ENCODE measurements at places on chromosomes 5 and 9. TPM values are rescaled to one million over a fixed set of nuclear protein-coding genes. Genes with fewer than 3 reads are reported as not detected.

- no peak for DNase-seq
Observed at GRCh38 chr9:35294556-35294955, 132.7 kb downstream of the UNC13B start.

- DNase-seq, result no peak
Observed at GRCh38 chr9:126494264-126494663, 119.5 kb upstream of the LMX1B start.

DNA sequence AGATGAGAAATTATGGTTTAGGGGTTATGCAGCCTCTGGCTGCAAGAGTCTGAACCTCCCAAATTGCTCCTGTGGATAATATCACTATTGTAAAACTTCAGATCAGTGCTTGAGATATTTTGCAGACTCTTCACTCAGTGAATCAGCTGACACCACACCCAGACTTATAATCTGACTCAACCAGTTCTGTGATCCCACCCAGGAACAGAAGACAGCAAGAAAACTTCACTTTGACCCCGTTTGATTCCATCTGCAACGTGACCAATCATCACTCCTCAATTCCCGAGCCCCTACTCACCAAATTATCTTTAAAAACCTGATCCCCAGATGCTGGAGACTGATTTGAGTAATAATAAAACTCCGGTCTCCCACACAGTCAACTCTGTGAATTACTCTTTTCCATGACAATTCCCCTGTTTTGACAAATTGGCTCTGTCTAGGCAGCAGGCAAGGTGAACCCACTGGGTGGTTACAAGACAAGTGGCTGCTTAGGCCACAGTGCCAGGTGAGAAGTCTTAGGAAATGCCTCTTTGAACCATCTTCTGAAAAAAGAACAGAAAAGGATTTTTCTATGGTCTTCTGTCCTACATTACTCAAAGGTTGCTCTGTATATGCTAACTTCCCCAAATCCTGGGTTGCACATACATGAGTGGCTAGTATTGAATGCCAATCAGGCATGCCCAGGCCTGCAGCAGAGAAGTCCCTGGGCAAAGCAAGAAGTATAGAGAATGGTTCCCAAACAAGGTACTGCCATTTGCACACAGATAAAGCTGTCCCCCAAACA lies 588.0 kb downstream of the PRELID2 start:
- DNase-seq, result no peak

The TAF11L10 gene
- total RNA-seq, result not detected

The LOX gene
- 1.2 TPM for total RNA-seq

DNA sequence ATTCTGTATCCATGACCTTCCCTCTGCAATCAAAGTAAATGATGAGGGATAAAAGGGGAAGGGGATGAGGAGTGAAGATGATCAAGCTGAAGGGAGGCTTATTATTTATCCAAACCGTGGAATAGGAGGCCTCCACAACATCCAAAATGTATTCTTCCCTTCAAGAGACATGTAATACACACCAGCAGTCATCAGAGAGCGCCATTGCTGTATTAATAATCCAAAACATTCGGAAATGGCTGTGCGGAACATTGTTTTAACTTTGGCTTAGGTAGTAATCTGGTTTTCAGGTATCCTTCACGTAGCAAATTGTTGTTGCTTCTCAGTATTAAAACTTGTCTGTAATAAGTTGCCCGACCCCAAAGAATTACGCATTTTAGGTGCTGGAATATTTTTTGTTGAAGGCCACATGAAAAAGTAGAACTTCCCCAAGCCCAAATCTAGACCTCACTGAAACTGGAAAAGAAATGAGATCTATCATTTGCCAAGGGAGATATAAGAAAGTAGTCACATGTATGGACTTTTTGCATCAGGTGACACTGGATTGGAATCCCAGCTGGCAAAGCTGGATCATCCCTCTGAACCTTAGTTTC lies 2.6 kb upstream of the BOD1 start:
- no peak for DNase-seq

- no peak for DNase-seq
Observed at GRCh38 chr5:146751781-146752401, 126.7 kb downstream of the PPP2R2B start.

GRCh38 chr9:24793787-24794186 lies 248.1 kb upstream of the IZUMO3 start:
- no peak for DNase-seq

The NINJ1 gene
- total RNA-seq, result 23.2 TPM

DNA sequence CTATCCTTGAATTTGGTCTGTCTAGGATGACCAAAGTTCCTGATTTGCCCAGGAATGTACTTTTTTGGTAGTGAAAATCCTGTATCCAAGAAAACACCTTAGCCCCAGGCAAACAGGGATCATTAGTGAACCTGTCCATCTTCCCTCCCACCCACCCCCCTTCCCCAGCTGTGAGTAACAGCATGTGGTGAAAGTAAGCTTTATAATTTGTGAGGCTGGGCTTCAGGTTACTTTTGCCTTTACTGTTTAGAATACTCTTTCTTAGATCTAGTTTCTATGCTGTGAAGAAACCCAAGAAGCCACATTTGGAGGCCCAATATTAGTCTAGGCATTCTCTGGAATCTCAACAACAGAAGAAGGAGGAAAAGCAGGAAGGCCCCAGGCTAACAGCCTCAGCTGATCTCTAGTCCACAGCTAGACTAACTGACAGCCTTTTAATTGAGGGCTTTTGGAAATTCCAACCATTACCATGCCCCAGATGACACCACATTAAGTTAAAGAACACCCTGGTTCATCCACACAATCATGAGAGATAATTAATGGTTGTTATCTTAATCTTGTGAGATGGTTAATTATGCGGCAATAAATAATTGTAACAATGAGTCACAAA lies 703.0 kb upstream of the NUDT12 start:
- DNase-seq, result no peak

DNA sequence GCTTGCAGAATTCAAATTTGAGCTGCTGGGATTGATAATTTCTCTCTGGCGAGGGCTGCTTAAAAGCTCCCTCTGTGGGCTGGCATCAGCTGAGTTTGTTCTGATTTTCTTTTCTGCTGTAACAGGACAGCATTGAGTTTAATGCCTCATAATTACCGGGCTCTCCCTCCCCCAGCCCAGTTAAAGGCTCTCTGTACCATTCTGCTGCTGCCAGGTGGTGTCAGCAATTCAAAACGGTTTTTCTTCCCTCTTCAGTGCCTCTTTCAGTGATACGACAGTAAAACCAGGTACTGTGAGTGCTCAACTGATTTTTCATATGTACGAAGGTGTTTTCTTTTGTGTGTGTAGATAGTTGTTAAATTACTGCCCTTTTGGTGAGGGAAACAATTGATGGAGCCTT lies 509.3 kb upstream of the CTNND2 start:
- no peak for DNase-seq

The SUSD1 gene
- total RNA-seq, result 43.8 TPM

GRCh38 chr5:137498736-137499505 lies at the start of gene SPOCK1:
Gene SPOCK1 (minus strand): TSS chr5:137499326.
- peak; percentile 59 for DNase-seq

GRCh38 chr9:134707031-134707680 lies 65.6 kb downstream of the COL5A1 start:
- DNase-seq, result peak; percentile 79

The CXCL14 gene
- total RNA-seq, result 16.7 TPM

DNA sequence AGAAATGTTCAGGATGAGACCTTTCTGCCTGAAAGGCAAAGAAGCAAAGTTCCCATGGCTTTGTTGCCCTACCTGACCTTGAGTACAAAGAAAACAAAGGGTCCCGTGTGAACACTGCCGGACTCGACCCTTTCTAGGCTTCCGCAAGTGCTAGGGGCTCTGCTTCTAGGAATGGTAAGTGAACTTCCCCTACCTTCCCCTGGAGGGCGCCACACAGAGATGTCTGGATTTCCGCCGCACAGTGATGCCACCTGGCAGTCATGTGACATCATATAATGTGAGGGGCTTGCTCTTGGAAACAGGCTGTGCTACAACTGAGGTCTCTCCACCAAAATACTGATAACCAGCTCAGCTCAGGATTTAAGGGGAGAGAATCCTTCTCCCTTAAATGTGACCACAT lies 56.6 kb downstream of the HSD17B3 start:
- DNase-seq, result no peak

Measured in mucosa of descending colon (tissue), 3 donors.